ENCODE measurements at places on chromosomes 2 and 18.
A peak's percentile ranks its signal among the peaks of the same experiment; 100 is the strongest.

- no peak for DNase-seq
These were observed 127.2 kb upstream of the EML6 start for GRCh38 chr2:54595999-54596902.

DNA sequence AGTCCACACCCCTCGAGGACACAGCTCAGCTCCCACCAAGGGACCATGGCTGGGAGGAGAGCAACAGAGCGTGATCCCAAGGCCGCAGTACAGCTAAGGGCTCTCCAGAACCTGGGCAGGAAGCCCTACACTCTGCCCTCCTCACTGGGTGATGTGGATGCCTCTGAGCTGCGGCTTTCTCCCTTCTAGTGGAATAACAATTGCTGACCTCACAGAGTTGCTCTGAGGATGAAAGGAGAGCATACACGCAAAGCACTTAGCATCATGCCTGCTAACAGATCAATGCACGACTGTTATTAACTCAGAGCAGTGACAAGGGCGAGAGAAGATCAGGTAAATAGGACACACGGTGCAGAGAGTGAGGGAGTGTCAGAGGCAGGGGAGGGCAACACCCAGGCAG, 74.2 kb downstream of the ZFP36L2 start:
- DNase-seq, result no peak

DNA sequence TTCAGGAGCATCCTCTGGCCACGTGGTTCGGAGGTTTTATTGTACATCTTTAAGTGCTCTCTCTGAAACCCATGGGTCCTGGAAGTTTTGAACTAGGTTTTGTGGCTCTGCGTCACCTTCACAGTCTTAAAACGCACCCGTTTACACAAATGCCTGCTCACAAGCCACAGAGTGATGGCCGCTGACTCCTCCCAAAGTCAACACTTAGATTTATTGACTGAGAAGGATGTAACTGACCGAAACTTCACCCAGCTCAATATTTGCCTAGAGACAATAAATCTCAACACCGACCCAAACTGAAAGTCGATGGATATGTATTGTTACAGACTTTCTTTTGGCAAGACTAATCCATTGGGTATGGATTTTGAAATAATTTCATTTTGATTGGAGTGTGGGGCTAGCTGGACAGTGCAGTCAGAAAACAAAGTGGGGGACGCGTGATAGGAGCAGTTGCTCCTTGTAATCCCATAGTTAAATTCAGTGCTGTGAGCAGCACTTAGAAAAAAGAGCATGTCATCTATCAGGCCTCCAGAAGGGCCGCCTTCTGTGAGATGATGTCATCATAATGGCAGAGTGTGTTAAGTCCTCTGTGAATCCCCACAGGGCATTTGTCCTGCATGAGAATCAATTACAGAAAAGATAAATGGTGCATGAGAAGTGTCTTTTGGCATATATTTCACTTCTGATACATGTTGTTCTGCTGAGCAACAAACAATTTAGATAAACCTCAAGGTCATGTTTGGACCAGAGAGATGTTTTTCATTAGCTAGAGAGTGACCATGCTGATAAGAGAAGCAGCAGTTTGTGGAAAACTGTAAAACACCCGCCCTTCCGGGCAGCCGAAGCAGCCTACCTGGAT, 183.7 kb downstream of the INO80D start:
- peak; percentile 66 for DNase-seq

DNA sequence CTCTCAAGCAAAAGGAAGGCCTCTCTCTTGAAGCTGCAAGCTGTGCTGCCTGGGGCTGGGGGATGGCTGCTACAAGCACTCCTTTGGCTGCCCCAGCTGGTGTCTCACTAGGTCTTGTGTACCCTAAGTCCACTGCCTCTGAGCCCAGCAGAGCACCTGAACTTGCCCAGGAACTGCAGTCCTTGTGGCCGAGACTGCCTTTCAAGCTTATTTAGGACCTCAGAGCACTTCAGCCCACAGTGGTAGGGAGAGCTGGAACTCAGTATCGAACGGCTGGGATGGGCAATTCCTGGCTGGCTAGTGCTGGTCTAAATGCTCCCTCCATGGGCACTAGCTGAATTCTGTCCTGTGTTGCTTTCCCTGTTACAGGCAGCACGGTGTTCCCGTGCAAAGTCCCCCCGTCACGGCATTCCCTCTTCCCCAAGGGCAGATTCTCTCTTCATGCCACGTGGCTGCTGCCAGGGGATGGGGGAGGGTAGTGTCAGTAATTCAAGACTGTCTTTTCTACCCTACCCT, 25.9 kb downstream of the STPG4 start:
- DNase-seq, result peak; percentile 27

DNA sequence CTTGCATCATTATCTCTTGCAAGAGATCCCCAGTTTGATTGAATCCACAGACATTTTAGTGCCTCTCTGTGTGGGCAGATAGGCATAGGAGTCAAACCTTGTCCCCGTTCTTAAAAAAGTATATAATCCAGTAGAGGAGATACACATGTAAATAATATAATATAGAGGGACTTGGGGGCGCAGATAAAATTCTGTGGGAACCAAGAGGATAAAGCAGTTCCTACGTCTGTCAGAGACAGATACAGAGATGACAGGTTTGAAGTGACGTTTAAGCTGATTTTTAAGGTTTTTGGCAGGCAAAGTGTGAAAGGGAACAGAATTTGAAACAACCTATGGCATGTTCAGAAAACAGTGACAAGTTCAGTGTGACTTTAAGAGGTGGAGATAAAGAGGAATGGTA, 63.1 kb downstream of the CAB39 start:
- no peak for DNase-seq

DNA sequence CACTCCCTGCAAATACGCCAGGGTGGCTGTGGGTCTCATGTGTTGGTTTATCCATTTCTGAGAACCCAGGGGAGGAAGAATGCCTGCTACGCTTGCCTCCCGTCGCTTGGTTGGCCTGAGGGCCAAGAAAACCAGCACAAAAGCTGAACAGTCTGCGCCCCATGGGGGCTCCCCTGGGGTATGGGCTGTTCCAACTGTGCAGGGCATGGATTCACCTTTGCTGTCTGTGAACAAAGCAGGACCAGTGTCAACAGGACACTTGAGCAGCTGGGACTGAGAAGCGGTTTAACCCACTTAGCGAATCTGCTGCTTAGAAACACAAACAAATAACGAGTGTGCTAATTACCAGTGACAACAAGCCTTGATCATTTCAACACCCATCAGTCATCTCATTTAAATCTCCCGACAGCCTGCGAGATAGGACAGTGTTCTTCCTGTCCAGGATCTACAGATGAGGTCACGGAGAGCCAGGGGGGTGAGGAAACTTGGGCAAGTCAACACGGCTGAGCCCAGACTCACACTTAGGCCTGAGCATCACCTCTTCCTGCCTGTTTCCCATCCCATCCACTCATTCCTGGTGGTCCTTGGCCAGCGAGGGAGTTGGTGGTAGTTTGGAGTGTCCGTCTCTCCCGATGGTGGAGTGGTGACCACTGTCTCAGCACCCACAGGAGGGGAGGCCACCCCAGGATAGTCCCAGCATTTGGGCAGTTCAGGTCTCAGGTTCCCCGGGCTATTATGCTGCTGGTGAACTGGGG, 111.6 kb upstream of the HAAO start:
- peak; percentile 70 for DNase-seq

DNA sequence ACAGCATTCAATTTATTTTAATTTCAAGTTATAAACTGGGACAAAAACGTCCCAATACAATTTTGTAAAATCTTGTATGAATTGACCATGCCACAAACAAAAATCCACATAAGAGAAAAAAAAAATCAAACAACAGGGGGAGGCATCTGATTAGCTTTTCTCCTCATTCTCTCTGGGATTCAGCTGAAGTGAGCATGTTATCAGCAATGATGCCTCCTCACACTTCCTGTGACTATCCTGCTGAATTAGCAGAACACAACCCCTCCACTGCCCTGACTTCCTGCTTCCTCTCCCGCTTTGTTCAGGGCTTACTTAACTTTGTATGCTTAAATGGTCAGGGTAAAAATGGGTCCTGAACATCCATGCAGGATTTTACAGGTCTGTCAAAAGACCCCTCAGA, 132.2 kb upstream of the ITGB6 start:
- DNase-seq, result no peak

GRCh38 chr2:73293534-73294171, at the start of gene EGR4:
Gene EGR4, minus strand, starts transcription at chr2:73293548. Its CDS starts 231 bp downstream, at chr2:73293317.
- peak; percentile 92 for DNase-seq

- DNase-seq, result no peak
These were observed 121.8 kb upstream of the SERPINE2 start for GRCh38 chr2:224160917-224161316.

DNA sequence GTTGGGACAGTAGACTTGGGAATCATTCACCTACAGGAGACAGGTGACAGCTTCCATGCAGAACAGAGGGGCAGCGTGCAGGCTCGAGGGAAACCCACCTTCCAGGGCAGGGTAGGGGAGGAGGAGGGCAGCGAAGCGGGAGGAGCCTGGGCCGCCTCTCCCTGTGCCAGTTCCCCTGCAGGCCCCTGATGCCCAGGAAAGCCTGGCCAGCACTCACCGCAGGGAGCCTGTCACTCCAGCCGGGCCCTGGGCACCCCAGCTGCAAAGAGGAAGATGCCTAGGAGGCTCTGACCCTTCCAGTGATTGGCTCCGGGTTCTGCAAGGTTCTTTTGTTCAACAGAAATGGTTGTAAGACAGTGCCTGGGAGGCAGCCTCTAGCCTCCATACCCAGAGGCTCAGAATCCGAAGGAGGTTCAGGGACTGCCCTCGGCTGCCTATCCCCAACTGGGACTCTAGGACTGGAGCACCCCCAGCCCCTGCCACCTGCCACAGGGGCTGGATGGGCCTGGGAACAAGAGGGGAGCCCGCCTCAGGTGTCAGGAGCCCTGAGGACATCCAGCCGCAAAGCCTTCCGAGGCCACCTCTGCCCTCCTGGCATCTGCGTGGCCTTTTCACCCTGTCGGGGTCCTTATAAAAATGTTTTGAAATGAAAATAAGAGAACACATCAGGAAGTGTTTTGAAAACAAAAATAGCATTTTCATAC, 103.2 kb downstream of the PTGR3 start:
- DNase-seq, result no peak

- DNase-seq, result peak; percentile 60
These were observed 318.0 kb upstream of the NRP2 start for GRCh38 chr2:205364261-205364660.

GRCh38 chr2:23953625-23954024, 13.4 kb downstream of the UBXN2A start:
- DNase-seq, result no peak

- no peak for DNase-seq
These were observed 43.1 kb upstream of the SELENOI start for GRCh38 chr2:26302846-26303245.

GRCh38 chr18:22170421-22171257, 1.2 kb downstream of the GATA6 start:
- DNase-seq, result peak; percentile 16

GRCh38 chr2:134722728-134723127, 3.9 kb upstream of the TMEM163 start:
- peak; percentile 35 for DNase-seq

GRCh38 chr2:236659758-236660150, 90.1 kb downstream of the ACKR3 start:
- no peak for DNase-seq

DNA sequence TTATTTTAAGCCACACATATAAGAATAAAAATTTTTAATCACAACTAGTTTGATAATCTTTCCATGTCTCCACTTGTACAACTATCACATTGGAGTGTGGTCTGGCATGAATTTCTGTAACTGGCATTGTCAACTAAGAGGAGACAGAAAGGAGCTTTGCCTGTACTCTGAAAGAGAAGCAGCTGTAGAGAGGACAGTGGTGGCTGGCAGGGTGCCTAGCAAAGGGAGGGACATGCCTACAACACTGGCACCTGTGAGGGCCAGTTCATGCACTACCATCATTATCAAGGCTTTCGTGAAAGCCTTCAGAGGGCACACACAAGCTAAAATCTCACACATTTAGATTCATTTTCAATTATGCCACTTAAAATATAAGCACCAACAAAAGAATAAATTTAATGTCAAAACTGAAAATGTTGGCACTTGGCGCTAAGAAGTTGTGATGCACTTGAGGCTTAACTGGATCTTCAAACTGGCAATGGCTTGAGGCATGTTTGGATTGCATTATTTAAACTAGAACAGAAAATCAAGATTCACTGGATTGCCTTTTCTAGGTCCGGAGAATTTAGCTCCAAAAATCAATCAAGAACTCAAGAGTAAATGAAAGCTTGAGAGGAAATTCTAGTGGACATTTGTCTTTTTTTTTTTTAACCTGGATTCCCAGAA, 238.6 kb downstream of the ZNF385B start:
- no peak for DNase-seq

DNA sequence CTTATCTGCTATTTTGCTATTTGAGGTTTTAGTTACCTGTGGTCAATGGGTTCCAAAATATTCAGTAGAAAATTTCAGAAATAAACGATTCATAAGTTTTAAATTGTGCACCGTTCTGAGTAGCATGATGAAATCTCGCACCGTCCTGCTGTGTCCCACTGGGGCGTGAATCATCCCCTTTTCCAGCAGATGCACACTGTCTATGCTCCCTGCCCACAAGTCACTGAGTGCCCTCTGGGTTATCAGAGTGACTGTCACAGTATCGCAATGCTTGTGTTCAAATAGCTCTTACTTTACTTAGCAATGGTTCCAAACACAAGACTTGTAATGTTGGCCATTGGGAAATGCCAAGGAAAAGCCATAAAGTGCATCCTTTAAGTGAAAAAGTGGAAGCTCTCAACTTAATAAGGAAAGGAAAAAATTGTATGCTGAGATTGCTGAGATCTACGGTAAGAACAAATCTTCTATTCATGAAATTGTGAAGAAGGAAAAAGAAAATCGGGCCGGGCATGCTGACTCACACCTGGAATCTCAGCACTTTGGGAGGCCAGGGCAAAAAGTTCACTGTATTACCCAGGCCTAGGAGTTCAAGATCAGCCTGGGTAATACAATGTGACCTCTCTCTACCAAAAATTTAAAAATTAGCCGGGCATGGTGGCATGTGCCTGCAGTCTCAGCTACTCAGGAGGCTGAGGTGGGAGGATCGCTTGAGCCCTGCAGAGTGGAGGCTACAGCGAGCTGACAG, 13.3 kb downstream of the COL4A3 start:
- no peak for DNase-seq

DNA sequence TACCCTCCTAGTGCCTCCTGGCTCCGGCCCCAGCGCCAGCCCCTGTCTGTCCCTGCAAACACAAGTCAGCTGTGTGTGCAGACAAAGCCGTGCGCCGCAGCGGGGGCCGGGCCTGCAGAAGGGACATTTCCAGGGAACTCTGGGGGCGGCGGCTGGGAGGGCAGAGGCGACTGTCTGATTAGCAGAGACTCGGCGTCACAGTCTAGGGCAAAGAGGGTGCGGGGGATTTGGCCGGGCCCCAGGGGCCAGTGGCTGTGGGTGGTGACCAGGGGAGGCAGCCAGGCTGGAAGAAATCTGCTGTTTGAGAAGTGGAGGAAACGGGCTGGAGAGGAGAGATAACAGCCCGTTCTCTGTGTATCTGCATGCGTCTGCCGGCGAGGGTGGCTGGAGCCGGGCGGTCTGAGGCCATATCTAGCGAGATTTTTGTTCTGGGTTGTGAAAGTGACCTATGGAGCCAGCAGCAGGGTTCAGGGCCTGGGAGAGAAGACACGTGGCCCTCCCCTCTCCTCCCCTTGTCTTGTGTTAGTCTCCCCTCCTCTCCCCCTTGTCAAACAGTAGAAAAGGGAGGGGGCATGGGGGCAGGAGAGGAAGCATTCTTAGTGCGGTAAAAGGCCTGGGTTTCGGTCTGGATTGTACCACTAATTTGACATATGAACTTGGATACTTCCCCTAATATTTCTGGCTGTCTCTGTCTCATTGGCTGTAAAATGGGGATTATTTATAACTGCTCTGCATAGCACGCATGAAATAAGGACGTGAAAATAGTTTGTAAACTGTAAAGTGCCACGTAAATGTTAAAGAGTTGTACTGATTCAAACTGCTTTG, 169.4 kb downstream of the SMAD7 start:
- peak; percentile 80 for DNase-seq
